ENCODE measurements at places on chromosomes 16 and 17.

DNA sequence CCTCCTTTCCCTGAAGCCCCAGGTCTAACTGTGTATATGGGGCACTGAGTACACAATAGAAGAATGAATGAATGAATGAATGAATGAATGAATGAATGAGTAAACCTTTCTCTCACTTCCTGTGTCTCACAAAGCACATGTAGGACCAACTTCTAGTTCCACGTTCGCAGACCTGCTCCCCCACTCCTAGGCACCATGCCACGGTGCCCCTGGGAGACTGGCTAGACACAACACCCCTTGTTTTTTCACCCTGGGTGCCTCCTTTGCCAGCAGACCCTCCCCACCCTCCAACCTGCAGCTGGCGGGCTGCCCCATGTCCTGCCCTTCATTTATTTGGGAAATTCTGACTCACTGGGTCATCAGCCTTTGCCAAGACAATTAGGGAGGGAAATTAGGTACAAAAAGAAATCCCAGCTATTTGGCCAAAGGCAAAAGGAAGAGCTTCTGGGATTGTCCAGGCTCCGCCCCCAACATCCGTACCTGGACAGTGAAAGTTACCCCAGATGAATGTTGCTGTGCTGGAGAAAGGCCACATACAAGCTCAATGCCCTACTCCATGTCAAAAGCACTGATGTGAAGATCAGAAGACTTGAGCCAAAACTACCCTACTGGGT lies 7.7 kb downstream of the CES1 start:
- no peak for DNase-seq

DNA sequence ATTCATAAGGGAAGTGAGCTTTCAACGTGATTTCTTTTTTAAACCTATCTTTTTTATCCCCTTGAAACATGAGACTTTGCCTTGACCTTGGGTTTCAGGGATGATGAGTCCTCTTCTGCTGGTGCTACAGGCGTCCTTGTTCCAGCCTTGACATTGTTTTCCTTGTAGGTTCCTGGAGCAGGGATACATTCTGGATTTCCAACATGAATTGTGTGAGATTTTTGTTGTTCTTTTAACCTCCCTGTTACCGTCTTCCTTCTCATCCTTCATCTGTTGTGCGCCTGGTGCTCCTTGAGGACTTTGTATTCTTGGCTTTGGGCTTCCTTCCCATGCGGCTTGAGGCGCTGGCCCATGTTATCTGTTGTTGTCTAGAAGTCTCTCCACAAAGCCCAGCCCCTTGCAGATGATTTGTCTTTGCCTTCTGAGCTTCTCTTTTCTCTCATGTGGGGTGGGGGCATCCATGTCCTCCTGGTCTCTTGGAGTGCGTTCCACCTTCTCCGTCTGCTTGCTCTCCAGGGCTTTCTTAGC lies 283.6 kb downstream of the SNX29 start:
- no peak for DNase-seq

DNA sequence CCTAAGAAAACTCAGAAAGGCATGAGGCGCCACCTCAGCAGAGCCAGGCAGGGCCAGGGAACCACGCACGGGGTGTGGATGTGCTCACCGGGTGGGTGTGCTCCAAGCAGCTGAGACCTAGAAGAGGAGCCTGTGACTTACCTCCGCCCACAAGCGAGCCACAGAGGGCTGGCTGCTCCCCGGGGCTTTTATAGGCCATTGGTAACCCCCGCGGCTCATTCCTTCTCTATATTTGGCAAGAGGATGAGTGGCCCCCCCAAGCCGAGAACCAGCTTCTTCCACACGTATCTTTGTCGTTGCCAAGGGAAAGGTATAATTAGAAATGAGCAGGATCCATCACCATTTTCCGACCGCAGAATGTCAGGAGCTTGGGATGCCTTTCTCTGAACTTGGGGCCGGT lies at the start of gene MYH3:
Gene MYH3 (minus strand): TSS at position 162 of the 400 bp plus-strand sequence. CDS start 2,245 bp downstream, outside the sequence.
- DNase-seq: no peak

- DNase-seq: no peak
Measured at GRCh38 chr17:35879773-35880654, at the start of gene CCL5. CCL5 (minus strand) TSS chr17:35880360.

- DNase-seq: no peak
Measured at GRCh38 chr16:79269211-79269863, 331.2 kb downstream of the MAF start.

- peak; percentile 65 for DNase-seq
Measured at GRCh38 chr16:48609652-48610029, 339 bp downstream of the N4BP1 start.

- peak; percentile 79 for DNase-seq
Measured at GRCh38 chr17:41500131-41500911, 5.1 kb downstream of the KRT13 start.

DNA sequence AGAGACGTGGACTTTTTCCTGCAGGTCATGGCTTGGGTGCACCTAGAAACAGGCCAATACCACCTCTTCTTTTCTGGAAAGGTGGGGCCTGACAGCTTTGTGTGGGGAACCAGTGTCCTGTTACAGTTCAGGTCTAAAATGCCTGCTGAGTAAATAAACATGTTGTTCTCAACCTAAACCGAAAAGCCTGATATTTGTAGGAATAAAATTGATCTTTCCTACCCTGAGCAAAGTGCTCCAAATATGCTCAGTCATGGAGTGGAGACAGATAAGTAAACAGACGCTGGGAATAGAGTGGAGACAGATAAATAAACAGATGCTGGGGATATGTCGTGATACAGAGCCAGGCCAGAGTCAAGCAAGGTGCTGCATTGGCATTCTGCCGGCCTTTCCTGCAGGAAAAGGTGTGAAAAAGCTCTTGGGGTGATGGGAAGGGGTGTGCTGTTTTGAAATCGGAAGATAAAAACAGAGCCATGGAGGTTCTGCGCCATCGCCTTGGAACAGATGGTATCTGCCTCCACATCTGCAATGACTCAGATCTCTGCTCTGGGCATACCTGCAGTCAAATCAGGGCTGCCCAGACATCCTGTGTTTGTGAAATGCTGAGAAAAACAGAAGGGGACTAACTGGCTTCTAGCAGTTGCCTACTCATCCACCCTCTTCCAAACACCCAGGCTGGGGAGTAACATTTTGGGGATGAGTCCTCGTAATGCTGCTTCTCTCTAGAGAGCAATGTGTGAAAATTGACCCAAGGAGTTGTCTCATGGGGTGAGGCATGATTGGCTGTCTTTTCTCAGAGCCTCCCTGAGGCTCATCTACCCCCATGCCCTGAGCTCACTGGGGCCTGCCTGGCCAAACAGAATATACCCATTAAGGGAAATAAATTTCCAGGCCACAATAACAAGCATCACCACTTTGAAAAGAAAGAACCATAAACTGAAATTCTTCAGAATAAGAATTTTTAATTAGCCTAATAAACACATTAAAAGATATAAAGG lies 16.8 kb upstream of the TRPV2 start:
- DNase-seq: no peak

DNA sequence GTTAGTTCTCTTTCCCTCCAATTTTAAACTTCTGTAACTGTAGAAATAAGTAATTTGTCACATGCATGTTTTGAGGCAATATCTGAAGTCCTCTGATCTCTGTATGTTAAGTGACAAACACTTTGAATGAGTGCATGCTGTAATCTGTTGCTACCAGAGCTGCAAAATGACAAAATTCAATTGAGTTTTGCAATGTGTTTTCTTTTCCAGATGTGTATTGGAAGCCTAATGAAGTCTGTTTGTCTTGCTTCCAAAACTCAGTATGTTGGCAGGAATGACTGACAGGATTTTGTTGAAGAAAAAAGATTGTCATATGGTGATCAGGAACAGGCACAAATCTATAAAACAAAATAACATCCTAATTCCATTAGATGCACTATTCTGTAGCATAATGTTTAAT lies 561.6 kb upstream of the CDH8 start:
- no peak for DNase-seq

GRCh38 chr16:52676959-52677358 lies 130.0 kb upstream of the TOX3 start:
- DNase-seq: no peak

- DNase-seq: no peak
Measured at GRCh38 chr17:39812466-39812865, 51.6 kb downstream of the IKZF3 start.

- DNase-seq: no peak
Measured at GRCh38 chr17:17575360-17576251, 15.9 kb downstream of the PEMT start.

- no peak for DNase-seq
Measured at GRCh38 chr16:88131256-88131655, 180.0 kb downstream of the BANP start.

- no peak for DNase-seq
Measured at GRCh38 chr16:64762211-64762610, 359.7 kb downstream of the CDH11 start.
